ENCODE measurements at places on chromosomes 2 and 18.
A peak's percentile ranks its signal among the peaks of the same experiment; 100 is the strongest.

DNA sequence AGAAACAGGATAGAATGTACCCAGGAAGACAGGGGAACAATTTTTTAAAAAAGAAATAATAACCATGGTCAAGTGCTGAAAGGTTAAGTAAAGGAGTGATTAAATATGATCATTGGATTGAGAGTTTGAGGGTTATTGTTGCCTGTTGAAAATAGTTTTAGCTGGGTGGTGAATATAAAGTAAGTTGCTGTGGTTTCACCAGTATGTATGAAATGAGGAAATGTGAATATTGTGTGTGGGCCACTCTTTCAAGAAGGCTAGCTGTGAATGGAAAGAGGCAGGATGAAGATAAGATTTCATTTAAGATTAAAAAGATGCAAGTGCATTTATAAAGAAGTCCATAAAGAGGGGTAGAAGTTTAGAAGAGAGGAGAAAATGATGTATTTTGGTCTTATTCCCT is 53.8 kb downstream of the GULP1 start:
- DNase-seq, result no peak

DNA sequence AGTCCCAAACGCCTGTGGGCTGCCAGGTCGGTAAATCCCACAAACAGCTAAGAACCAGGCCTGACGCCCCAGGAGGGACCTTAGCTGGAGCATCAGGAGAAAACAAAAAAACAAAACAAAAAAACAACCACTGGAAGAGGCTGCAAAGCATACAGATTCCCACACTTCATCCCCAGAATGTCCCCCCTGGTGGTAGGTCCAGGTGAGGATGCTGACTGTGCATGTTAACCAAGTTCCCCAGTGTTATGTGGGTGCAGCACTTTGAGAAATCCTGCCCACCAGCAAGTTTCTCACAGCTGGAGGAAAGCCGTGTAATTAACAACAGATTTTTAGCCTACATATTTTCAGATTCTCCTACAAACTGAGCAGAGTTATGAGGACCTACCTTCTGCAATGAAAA is 15.1 kb downstream of the ST3GAL5 start:
- no peak for DNase-seq

DNA sequence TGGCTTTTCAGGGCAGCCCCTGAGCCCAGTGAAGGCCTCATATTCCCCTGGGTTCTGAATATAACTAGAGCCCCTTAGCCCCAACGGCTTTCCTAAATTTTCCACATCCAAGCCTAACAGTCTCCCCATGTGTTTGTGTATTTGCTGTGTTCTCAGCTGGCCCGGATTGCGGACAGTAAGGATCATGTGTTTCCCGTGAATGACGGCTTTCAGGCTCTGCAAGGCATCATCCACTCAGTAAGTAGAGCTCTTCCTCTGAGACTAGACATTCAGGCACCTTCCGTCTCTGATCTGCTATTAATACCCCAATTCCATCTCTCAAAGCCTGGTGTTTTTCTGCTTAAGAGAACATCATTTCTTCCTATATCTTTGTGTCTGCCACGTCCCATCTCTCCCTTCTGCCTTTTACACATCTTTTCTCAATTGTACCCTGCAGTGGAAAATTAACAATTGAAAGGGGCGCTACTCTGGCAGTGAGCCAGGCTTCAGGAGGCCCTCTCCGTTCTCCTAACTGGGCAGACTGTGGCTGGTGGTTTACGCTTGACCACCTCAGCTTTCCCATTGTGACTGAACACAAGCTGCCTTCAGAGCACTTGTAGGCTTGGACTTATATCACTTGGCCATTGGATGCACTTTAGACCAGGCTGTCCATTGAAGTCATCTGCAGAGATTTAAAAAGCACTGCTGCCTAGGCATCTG is 64.4 kb downstream of the ANTXR1 start:
- no peak for DNase-seq

DNA sequence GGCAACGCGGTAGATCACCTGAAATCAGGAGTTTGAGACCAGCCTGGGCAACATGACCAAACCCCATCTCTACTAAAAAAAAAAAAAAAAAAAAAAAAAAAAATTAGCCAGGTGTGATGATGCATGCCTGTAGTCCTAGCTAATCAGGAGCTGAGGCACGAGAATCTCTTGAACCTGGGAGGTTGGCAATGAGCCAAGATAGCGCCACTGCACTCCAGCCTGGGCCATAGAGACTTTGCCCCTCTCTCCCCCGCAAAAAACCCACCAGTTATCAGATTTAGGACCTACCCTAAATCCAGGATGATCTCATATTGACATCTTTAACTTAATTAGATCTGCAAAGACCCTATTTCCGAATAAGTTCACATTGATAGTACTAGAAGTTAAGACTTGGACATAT is 29.2 kb upstream of the LDAH start:
- no peak for DNase-seq

GRCh38 chr18:64566456-64566855 is 417.6 kb upstream of the LINC00305 start:
- no peak for DNase-seq

GRCh38 chr2:8115456-8115855 is 566.4 kb upstream of the ID2 start:
- DNase-seq, result no peak

- no peak for DNase-seq
Observed at GRCh38 chr2:16621316-16621715, 44.3 kb downstream of the CYRIA start.

DNA sequence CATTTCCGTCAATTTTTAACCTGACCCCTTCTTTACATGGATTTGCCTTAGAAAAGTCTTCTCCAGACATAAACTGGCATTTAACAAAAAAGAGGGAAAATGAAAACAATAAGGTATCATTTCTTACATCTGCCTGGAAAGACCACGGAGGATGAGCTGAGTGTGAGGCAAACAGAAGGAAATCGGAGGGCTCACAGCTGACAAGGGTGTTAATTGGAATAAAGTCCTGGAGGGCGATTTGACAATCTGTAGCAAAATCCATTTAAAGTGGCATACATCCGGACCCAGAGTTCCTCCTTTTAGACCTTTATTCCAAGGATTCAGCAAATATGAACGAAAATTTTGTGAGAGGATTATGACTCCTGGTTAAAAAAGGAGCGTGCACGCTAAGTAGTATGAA is 179.7 kb upstream of the COPS8 start:
- no peak for DNase-seq

- no peak for DNase-seq
Observed at GRCh38 chr2:15754703-15755099, 163.0 kb downstream of the DDX1 start.

DNA sequence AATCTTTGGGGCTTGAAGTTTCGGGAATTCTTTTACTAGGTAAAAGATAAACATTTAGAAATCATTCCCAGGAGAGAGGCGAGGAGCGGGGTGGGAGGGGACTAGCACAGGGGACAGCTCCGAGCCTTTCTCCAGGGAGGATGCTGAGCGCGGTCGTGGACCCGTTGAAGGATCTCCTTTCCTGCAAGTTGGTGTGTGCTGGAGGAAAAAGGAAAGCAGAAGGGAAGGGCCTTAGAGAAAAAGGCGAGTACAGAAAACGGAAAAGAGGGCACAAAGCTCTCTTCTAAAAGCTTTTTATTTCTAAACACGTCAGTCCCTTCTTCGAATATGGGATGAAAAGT is 640 bp downstream of the SLC39A6 start:
- no peak for DNase-seq

DNA sequence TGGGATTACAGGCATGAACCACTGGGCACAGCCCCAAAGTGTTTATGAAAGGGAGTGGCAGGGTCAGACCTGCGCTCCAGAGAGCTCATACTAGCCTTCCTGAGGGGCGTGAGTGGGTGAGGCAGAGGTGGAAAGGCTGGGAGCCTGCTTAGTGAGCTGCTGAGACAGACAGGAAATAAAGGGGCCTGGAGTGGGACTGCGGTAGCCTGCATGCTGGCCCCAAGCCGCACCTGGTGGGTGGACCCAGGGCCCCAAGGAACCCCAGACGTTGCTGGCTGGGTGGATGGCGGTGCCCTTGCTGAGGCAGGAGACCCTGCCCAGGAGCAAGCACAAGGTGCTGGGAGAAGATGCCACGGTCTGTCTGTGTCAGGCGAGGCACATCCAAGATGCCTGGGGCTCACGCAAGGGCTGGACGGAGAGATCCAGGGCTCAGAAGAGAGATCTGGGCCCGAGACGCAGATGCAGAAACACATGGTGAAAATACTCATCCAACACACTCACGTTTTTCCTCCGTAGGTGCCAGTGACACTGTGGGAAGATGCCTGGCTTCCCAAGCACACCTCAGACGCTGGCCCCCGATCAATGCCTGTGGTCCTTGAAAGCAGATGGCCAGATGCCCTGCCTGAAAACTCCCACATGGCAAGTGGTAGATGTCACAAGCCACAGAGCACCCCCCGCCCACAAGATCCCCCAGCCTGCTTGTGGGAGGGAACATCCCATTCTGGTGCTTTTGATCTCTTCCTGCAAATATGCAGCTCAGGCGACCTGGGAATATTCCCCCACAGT is 151.1 kb downstream of the GLI2 start:
- no peak for DNase-seq

DNA sequence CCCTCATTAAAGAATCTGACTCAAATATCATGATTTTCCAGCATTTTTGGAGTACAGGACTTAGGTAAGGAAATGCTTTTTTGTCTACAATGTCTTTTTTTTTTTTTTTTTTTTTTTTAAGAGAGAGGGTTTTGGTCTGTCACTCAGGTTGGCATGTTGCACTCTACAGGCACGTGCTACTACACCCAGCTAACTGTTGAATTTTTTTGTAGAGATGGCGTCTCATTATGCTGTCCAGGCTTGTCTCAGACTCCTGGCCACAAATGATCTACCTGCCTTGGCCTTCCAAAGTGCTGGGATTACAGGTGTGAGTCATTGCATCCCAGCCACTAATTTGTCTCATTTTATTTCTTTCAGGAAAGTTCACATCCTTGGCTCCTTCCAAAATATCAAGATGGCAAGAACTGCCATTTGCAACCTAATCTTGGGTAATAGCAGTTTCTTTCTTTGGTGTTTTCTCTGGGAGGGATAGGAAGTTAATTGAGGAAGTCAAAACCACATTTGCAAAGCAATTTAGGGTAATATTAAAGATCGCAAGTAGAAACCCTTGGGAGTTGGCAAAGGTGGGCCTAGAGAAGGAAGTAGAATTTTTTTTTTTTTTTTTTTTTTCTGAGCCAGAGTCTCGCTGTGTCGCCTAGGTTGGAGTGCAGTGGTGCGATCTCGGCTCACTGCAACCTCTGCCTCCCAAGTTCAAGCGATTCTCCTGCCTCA is 15.5 kb downstream of the PNO1 start:
- no peak for DNase-seq

DNA sequence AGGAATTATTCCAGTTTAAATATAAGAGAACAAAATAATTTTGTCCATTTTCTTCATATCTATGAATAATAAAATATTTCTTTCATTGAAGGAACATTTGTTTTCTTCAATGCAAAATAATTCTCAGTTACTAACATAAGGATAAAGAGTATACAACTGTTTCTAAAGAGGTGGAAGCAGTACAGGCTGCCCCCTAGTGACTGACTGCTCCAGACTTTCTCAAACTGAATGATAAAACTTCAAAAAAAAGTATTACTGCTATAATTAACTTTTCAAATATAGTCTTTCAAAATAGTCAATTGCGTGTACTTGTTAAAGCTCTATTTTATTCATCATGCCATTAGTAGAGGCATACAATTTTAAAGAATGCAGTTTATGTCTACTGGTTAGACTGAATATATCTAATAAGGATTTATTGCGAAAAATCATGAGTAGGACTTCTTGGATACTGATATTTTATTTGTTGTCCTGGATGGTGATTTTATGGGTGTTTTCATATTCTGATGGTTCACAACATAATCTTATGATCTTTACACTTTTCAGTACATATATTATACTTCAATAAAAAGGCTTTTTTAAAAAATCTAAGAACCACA is 100.1 kb downstream of the WDPCP start:
- DNase-seq, result no peak

GRCh38 chr18:12659904-12660605 is 2.1 kb upstream of the SPIRE1 start:
- DNase-seq, result no peak

DNA sequence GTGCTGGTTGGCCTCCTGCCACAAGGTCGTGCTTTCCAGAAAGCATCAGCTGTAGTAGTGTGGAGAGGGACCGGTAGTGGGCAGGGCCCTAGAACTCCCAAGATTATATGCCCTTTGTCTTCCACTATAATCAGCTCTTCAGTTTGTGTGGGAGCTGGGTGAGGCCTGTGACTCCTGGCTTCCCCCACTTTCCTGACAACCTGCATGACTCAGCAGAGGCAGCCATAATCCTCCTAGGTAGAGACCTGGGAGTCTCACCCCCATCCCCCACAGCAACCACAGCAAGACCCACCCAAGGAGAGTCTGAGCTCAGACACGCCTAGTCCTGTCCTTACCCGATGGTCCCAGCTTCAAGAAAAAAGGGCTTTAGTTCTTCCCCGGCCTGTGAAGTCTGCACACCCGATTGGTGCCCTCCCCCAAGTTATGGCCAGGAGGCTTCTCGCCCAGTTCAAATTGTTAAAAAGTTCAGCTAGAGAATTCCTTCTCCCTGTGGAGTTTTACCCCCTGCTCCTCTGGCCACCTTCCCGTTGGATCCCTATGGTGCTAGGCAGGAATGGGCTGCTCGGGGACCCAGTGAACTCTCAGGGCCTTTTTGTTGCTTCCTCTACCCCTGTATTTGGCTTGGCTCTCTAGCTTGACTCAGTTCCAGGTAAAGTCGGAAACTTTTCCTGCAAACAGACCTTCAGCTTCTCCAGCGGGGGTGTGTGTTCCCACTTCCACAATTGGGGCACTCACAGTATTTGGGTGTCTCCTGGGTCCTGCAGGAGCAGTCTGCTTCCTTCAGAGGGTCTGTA is 57.8 kb upstream of the FAM237A start:
- DNase-seq, result no peak

DNA sequence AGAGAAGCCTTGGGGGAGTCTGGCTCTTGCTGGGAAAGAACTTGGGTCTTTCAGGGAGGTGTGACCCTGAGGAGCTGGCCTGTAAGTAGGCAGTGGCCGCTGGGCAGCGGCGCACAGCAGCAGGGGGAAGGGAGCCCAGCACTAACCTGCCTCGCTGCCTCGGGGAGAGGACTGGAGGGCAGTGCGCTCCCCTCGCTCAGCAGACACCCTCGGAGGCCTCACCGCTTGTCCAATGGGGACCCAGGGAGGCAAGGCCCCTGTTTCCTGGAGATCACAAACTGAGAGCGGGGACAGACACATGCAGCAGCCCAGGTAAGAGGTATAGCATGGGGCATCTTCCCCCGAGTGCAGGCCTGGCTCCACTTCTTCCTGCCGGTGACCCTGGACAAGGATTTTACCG is 3.3 kb downstream of the DNMT3A start:
- DNase-seq, result no peak

- no peak for DNase-seq
Observed at GRCh38 chr2:240857039-240858008, 11.3 kb upstream of the AGXT start.

DNA sequence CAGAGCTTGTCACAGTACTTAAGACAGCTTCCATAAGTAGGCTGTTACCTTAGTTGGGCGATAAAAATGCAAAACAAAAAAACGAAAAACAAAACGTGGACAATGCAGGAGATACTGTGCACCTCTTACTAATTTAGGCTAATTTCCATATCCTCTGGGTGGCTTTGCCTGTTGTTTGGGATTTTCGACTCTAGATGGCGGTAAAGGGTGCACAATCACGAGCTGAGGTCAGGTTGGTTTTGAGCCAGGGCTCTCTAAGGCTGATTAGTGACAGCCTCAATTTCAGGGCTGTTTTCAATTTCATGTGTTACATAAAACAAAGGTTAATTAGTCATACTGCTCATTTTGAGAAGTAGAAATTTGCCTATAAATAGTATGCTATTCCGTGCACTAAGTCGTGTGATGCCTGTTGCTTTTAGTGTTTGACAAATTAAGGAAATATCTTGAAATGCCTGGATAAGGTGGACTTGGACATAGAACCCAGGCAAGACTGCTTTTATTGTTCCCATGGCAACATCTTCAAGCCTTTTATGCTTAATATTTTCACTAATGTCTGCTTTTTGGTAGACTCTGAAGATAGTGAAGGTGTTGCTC is 493.1 kb downstream of the SOCS6 start:
- DNase-seq, result peak; percentile 47
